ENCODE measurements at places on chromosomes 16 and 17.

GRCh38 chr16:51146256-51146924 lies 4.7 kb downstream of the SALL1 start:
- DNase-seq: no peak

- DNase-seq: no peak
These were observed 358.2 kb downstream of the KIF2B start for GRCh38 chr17:54180950-54181349.

- DNase-seq: no peak
These were observed at the start of gene DDX19B for GRCh38 chr16:70298988-70299938. Gene DDX19B, plus strand, starts transcription at chr16:70299186. Its CDS starts 112 bp downstream, at chr16:70299298.

DNA sequence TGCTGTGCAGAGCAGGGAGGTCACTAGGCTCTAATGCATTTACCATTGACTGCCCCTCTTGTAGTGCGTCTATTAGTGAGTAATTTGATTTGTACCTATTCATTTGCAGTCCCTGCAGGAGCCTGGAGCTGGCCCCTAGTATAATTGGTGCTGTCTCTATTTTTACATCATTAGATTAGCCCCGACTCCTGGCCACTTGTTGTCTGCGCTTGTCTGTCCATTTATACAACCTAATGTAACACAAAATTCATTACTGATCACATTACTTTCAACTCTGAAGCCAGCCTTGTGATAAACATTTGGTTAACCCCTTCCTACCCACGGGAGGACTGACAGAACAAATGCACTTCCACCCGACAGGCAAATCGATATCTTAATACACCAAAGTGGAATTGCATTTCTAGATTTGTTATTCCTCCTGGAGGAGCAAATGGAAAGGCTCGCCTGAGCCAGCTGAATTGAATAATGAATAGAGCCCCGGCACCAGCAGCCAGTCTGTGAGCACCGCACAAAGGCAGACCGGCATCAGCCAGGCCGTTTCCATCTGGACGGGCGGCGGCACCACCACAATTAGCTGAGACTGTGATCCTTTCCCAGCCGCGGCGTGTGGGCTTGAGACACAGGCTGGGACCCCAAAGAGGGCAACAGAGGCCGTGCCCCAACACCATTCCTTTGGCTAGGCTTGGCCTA lies 18.7 kb upstream of the TBX2 start:
- DNase-seq: no peak

DNA sequence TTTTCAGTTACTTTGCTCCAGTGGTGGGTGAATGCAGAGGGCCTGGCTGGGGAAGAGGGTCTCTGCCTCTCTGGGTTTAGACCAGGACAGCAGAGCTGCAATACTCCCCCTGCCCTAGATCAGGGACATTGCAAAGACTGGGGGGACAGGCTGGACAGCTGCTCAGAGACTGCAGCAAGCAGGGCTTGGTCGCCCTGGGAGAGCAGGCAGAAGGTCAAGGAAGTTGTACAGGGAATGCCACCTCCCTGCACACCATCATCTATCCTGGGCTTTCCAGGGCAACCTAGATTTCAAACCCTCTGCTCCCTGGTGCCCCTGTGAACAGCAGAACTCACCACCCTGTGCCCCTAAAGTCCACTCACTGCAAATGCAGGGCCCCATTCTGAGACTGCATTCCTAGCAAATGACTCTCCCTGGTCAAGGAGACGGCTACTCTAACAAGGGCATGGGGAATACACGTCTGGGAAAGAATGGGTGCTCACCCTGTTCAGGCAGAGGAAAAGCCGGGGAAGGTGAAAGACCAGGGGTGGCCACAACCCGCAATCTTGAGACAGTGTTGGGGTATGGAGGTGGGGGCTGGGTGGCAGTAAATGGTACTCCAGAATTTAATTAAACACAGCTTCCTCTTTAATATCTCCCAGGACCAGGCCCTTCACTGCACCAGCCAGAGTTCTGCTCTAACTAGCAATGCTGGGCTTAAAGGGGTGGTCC lies 1.0 kb downstream of the KIFC3 start:
- DNase-seq: no peak

DNA sequence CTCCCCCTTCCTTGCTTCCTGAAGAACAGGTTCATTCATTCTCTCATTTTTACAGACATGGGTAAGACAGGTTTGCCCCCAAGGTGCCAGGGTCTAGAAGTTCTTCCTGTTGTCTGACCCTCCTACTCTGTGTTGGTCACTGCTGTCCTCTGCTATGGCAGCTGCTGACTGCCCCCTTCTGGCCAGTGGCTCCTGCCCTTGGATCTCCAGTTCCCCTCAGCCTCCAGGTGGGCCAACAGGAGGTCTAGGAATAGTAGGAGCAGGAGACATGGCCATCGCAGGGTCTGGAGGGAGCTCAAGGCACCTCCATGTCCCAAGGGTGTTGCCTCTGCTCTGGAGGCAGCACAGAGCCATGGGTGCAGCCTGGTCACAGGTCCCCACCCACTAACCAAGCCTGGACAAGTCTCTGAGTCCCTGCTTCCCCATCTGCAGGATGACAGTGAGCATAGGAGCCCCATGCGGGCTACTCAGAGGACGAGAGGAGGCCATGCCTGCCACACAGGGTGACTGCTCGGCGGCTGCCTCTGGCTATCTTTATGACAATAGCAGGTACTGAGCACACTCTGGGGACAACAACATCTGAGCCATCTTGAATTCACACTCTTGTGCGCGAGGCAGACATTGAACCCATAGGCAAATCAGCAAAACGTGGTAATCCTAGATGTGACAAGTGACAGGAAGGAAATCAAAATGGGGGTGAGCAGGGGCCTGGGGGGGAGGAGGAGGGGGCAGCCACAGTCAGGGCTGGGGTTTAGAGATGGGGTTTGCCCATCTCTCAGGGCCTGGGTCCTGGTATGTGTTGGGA lies 27.0 kb upstream of the NXPH3 start:
- DNase-seq: no peak

GRCh38 chr16:30085247-30085646 lies 6.5 kb downstream of the TBX6 start:
- DNase-seq: no peak

- DNase-seq: no peak
These were observed 34.8 kb upstream of the ADAMTS18 start for GRCh38 chr16:77469634-77470033.

DNA sequence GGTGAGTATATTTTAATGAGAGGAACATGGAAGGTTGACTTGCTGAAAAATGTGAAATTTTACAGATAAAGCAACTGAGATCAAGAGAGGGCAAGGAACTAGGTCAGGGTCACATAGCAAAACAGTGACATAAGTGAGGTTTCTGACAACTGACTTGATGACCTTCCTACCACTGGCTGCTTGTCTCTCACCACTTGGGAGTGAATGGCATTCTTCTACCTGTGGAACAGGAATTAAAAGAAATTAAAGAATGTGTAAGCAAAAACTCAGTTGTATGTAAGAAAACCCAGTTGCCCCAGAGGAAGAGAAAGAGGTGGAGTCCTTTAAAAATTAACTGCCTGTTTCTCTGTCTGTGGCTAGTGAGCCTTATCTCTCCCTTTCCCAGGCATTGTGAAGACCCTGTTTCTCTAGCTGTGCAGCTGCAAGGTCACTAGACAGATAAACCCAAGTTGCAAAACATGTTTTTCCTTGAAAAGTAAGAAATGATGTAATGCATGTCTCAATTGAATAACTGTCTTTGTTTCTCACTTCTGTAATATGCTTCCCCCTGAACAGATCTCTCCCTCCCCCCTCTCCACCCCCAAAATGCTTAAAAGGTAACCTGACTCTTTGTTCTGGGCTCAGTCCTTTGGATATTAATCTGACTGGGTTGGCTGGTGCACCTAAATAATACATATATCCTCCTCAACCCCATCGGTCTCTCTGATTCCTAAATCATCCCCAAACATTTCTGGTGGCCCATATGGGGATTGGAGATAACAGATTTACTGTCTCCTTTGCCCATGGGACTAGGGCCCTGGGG lies 23.4 kb downstream of the ACSM1 start:
- no peak for DNase-seq

- DNase-seq: no peak
These were observed 567.9 kb upstream of the CDH11 start for GRCh38 chr16:65689726-65690125.

DNA sequence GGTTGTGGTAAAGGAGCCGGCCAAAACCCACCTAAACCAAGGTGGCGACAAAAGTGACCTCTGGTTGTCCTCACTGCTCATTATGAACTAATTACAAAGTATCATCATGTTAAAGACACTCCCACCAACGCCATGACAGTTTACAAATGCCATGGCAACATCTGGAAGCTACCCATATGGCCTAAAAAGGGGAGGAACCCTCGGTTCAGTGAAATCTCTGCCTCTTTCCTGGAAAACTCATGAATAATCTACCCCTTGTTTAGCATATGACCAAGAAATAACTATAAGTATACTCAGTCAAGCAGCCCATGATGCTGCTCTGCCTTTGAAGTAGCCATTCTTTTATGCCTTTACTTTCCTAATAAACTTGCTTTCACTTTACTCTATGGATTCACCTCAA lies 72.2 kb downstream of the CYLD start:
- no peak for DNase-seq

- DNase-seq: no peak
These were observed 205.5 kb upstream of the MON1B start for GRCh38 chr16:76985392-76986045.

- no peak for DNase-seq
These were observed 92.9 kb downstream of the TBC1D16 start for GRCh38 chr17:79942591-79943346.

DNA sequence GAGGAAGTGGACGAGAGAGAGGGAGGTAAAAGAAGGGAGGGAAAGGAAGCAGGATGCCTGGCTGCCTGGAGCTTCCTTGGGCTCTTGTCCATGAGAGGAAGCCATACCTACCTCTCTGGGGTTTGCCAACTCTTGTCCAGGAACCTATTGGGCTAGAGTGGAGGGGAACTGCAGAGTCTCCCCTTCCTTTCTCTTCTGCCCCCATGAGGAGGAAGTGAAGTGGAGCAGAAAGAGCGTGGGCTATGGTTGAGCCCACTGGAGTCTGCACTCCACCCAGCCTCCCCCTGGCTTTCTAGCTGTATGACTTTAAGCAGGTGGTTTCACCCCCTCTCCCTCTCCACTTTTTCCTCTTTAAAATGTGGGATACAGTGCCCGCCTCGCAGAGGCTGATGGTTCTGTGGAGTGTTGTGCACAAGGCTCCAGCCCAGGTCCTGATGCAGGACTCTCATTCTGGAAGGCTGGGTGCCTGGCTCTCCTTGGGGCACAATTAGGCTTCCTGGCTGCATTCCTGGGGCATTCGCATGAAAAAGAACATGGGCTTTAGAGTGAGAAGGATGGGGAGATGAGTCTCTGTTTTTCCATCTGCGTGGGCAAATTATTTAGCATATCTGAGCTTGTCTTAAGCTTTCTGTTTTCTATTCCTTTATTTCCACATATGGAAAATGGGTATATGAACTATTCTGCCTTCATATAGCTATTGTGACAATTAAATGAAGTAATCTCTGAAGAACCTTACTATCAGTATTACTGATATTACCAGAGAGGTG lies 40.7 kb downstream of the HLF start:
- no peak for DNase-seq

DNA sequence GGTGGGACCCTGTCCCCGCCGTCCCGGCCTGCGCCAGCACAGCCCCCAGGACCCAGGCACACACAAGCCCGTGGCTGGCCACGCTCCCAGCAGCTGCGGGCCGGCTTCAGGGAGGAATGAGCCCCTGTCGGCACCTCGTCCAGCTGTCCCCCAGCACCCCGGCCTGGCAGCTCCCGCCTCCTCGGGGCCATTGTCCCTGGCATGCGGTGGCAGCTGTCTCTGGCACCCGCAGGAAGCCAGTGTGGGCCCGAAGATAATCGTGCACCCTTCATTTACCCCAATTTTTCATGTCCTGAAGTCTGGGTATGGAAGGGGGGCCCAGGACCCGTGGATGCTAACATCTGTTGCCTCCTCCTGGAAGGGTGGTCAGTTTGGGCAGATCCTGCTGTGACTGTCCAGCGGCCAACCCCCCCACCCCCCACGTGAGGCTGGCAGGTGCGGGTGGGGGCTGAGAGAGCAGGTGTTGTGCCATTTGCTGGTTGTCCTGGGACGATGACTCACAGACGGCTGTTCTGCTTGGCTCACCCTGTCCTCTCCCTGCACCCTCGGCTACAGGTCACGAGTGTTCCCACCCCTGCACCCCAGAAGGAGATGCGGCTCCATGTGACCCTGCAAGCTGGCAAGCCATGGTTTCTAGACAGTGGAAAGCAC lies 4.0 kb upstream of the LMF1 start:
- no peak for DNase-seq

GRCh38 chr17:79979221-79979741 lies 56.4 kb downstream of the TBC1D16 start:
- DNase-seq: no peak

GRCh38 chr17:16141685-16142084 lies 73.6 kb downstream of the NCOR1 start:
- DNase-seq: no peak

- DNase-seq: no peak
These were observed 57.0 kb downstream of the PITPNC1 start for GRCh38 chr17:67434061-67434525.

GRCh38 chr17:50234581-50234980 lies 33.1 kb upstream of the COL1A1 start:
- DNase-seq: no peak

GRCh38 chr16:11164482-11165270 lies 91.3 kb downstream of the SOCS1 start:
- no peak for DNase-seq

GRCh38 chr16:50037662-50038220 lies 12.7 kb downstream of the CNEP1R1 start:
- no peak for DNase-seq

DNA sequence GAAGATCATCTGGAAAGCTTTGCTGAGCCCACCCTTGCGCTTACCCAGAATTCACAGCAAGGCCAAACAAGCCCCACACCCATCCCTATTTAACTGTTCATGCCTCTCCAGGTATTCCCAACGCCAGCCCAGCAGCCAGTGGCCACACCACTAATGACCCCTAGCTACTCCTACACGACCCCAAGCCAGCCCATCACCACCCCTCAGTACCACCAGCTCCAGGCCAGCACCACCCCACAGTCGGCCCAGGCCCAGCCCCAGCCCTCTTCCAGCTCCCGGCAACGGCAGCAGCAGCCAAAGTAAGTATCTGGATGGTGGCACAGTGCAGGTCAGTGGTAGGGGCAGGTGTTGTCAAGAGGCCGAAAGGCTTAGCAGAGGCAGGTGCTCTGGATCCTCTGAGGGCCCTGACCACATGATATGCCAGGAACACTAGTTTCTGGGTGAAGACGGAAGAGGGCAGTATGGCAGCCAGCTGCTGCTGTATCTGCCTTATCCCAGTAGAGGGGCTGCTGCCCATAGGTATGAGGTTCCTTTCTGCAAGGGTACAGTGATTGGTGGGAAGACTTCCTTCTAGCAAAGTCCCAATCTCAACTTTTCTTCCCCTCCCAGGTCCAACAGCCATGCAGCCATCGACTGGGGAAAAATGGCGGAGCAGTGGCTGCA lies 10.7 kb downstream of the PROCA1 start:
- no peak for DNase-seq

DNA sequence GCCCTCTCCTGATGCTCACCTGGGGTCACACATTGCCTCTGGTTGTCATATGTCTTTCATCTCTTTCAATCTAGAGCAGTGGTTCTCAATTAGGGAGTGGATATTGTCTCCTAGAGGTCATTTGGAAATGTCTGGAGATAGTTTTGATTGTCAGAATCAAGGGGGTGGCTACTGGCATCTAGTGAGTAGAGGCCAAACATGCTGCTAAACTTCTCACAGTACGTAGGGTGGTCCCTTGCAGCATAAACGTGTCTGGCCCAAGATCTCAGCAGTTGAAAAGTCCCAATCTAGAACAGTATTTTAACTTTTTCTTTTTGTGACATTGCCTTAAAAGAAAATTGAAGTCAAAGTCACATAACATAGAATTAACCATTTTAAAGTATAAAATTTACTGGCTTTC lies 30.5 kb upstream of the SLC5A10 start:
- DNase-seq: no peak

- no peak for DNase-seq
These were observed 1.7 kb upstream of the AKTIP start for GRCh38 chr16:53504665-53505064.

- DNase-seq: no peak
These were observed 922.8 kb upstream of the EEF2KMT start for GRCh38 chr16:6020162-6020985.
